Neural progenitor cell (in vitro differentiated cells): ENCODE measurements at places on chromosomes 7 and 10. TPM values are rescaled to one million over a fixed set of nuclear protein-coding genes. Genes with fewer than 3 reads are reported as not detected.

The FBXO24 gene
- 1.2 and 2.5 TPM in 2 replicates for total RNA-seq

The PON2 gene
- 123 and 190 TPM in 2 replicates for total RNA-seq

- DNase-seq = no peak
Measured at GRCh38 chr10:52786098-52786497, 13.5 kb upstream of the MBL2 start.

DNA sequence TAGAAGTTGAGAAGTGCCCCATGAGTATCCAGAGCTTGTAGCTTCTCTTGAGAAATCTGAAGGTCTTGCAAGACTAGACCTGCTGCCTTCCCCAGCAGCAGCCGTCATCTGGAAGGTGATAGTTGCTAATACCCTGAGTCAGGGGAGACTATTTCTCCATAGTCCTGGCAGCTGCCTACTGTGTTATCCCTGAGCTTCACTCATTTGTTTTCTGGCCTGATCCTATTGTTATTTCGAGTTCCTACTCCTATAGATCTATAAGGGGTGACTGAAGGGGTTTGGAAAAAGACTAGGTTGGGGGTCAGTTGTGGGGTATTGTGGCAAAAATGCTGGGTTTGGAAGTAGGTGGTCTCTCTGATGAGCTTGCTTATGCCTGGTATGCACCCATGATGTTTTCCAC is 297.8 kb downstream of the CNTNAP2 start:
- peak; percentile 39 for DNase-seq

DNA sequence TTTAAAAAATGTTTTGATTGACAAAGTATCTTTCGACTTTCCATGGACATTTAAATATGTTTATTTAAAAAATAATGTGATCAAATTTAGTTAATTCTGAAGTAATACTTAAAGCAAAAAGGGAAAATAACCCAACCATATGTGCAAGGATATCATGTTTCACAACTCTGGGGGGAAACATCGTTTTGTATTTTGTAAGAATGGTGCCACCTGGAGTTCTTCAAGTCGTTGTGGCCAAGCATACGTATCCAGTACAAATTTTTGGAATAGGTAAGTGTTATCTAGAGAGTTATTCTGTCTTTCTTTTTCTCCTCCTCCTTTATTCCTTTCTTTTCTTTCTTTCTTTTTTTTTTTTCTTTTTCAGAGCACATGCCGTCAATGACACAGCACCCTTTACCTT is 176.2 kb upstream of the CSTF2T start:
- DNase-seq = no peak

DNA sequence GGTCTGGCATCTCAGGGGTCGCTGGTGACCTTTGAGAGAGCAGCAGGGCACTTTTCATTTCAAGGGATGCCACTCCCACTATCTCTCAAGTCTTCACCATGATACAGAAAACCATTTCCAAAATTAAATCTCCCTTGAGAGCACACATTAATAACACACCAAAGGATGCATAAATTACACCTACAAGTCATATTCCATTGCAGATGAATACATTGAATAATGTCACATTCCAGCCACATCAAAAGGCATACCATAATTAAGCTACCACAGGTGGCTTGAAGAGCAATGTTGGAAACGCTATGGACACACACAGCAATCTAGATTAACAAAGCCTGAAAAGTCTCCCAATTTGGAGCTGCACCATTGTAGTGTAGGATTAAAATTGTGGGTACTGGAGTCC is 353.3 kb upstream of the ZMIZ1 start:
- no peak for DNase-seq

DNA sequence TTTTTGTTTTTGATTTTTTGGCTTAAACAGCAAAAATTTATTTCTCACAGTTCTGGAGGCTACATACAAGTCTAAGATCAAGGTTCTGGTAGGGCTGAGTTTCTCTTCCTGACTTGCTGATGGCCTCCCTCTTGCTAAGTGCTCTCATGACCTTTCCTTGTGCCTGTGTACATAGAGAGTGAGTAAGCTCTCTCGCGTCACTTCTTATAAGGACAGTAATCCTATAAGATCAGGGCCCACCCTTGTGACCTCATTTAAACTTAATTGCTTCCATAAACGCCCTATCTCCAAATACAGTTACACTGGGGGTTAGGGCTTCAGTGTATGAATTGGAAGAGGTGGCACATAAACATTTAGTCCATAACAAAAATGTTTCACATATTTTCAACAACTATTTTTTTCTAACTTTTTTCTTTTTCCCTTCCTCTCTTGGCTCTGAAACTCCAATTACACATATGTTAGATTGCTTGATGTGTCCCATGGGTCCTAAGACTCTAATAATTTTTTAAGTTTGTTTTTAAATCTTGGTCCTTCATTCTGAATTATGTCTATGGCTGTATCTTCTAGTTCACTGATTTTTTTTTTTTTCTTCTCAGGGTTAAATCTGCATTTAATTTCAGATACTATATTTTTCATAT is 149.8 kb downstream of the HBP1 start:
- peak; percentile 3 for DNase-seq

DNA sequence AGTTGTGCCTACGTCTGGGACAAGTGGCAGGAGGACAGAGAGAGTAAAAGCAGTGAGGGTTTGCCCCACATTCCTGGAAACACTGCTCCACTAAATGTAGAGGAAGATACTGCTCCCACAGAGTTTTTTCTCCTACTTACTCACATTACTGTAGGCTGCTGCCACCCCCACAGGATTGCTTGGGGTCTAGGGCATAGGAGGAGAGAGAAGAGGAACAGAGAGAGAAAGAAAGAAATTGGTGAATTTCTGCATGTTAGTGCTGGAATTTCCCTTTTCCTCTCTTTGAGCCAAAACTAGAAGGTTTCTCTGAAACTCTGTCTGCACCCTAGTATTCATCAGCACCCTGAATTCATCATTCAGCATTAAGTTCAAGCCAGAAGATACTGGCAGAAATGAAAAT is 397.9 kb downstream of the INHBA start:
- no peak for DNase-seq

- no peak for DNase-seq
Measured at GRCh38 chr7:81478664-81479063, 291.2 kb downstream of the HGF start.

DNA sequence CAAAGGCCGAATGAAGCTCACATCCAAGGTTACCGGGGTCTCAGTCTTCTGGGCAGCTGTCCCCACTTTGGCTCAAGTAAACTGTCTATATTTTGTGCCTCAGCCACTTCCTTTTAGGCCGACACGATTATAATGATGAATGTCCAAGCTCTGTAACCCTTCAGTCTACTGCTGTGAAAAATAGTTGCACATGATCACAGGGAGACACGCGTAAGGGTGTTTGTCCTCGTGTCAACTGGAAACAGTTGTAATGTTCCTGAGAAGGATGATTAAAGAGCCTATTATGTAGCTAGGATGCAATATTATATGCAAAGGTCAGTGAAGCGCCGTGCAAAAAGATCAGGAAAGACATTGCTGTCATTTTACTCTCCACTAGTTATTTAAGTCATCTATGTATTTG is 559.9 kb downstream of the SDK1 start:
- no peak for DNase-seq
